ELR (cell line): ENCODE measurements at places on chromosomes 1 and 21.

DNA sequence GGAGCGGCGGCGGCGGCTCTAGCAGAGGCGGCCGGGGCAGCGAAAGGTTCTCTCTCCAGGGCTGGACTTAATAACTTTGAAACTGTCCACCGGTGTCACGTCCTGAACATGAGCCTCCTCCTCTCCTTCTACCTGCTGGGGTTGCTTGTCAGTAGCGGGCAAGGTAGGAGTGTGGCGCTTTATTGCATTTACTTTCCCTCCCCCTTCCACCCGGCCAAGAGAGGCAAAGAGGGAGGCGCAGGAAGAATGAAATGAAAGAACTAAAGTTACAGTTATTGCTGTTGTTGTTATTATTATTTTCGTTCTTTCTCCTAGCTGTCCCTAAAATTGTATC is 214 bp downstream of the NCAM2 start:
- no peak for DNase-seq

GRCh38 chr21:41895643-41896493 is 16.7 kb upstream of the PRDM15 start:
- DNase-seq, result no peak

DNA sequence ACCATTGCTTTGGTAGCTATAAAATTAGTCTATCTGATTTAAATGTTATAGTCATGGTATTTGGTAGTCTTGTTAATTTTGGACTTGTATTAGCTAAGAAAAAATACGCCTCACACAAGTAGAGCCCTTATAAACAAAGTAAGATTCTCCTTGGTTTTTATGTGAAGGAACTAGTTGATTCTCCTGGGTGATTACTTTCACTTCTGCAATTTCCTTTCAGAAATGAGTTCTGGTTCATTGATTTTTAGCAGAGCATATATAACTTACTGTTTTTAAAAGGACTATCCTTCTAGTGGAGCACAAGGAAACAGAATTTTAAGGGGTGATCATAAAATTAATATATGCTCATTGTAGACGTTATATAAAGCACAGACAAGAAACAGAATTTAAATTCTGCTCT is 120.1 kb downstream of the BACH1 start:
- DNase-seq, result no peak

GRCh38 chr1:12617901-12618660 is at the start of gene DHRS3:
Gene DHRS3, minus strand, starts transcription at chr1:12618210. Its CDS starts 862 bp downstream, at chr1:12617348.
- DNase-seq, result peak; percentile 65

DNA sequence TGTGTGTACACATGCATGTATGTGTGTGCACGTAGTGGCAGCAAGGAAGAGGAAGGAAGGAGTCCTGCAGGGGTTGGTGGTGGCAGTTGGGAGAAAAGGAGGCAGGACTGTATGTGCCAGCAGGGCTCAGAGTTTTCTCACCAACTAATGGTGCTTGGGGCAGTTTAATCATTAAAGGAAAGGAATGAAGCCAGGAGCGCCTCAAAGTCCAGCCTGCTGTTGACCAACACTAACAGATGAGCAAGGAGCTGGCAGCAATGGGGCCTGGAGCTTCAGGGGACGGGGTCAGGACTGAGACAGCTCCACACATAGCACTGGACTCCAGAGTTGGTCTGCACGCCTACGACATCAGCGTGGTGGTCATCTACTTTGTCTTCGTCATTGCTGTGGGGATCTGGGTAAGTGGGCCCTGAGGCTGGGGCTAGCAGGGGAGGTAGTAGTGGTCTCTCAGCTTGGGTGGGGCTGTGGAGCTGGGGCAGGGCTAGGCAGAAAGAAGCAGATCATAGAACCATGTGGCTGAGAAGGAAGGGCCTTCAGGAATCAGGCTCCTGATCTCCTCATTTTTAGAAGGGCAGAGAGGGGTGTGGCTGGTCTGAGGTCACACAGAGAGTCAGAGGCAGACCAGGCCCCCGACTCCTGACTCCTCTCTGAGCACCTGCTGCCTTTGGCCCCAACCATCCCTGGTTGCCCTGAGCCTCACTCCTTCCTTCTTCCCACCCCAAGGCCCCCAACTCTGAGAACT is at the start of gene SLC5A9:
SLC5A9 (plus strand) TSS at position 216 of the 742 bp plus-strand sequence; CDS start at position 237, 21 bp downstream.
- no peak for DNase-seq

GRCh38 chr1:181204530-181204929 is 116.0 kb downstream of the IER5 start:
- no peak for DNase-seq

GRCh38 chr1:243315455-243315854 is 59.6 kb downstream of the SDCCAG8 start:
- no peak for DNase-seq

DNA sequence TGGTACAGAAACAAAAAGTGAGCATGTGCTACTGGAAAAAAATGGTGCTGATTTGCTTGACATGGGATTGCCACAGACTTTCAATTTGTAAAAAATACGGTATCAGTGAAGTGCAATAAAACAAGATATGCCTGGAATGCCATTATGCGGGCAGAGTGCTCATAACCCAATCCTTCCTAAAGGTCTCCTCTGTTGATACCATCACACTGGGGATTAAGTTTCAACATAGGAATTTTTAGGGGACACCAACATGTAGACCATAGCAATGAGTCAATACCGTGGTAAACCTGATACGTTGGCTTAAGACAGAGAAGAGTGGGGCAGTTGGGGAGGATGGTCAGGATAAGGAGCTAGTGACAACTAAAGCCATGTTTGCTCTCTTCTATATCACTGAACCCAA is 20.5 kb downstream of the MX1 start:
- DNase-seq, result peak; percentile 19

DNA sequence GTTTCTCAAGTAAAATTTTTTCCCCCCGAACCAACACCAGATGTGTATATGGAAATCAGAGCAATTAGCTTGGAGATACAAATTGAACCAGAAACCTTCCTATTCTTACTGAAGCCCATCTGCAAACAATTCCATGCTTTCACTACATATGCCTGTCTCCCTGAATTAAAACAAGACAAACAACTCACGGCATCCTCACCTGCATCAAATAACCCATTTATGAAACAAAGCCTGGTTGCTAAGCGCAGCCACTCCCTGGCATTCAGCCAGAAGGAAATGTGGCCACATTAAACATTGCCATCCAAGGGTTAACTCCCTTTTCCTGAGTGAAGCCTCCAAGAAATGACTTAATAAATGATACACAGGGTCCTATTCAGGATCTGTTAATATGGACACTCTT is 55.3 kb downstream of the APP start:
- DNase-seq, result no peak

DNA sequence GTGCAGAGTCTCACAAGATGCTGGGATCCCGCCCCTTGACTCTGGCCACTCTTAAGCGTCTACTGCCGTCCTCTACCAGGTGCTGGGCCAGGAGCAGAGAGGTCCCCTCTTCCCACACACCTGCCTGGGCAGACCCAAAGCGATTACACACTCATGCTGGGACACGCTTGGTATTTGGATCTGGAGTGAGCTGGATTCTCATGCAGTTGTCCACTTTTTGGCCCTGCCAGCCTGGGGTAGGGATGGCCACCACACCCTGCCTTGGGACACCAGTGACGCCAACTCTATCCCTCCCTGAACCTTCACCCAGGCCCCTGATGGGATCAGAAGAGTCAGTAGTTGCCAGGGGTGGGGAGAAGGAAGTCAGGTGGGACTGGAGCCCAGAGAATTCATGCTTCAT is 28.6 kb downstream of the ITPKB start:
- no peak for DNase-seq

GRCh38 chr1:225881081-225881958 is 860 bp downstream of the TMEM63A start:
- peak; percentile 73 for DNase-seq

- no peak for DNase-seq
These were observed 68.8 kb upstream of the SELENON start for GRCh38 chr1:25731148-25731547.

DNA sequence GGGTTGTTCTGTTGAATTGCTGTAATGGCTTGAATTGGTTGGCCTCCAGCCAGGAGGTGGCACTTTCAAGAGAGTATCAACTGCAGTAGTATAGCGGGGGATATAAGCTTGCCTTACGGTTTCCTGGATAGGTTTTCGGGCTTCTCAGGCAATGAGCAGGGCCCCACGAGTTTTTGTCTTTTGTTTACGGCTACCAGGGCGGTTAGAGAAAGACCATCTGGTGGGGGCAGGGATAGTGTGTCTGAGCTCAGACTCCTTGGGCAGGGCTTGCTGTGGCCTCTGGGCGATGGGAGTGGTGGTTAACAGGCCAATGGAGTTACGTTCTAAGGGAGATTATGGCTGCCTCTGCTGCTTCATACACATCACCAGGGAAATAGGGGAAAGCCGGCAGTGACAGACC is 62.8 kb downstream of the DTL start:
- DNase-seq, result no peak

GRCh38 chr1:178057912-178058534 is 35.9 kb upstream of the RASAL2 start:
- DNase-seq, result peak; percentile 61
